Fibroblast of lung (primary cell): ENCODE measurements at places on chromosomes 4 and X. TPM values are rescaled to one million over a fixed set of nuclear protein-coding genes. Genes with fewer than 3 reads are reported as not detected.
A peak's percentile ranks its signal among the peaks of the same experiment; 100 is the strongest.

Gene EXOC1L
- total RNA-seq: not detected in 2 replicates

Gene FAM200B
- total RNA-seq: 20.5 and 22.6 TPM in 2 replicates

Gene IBSP
- total RNA-seq: not detected in 2 replicates

Gene XKRX
- total RNA-seq: under 0.01 and 0.17 TPM in 2 replicates

DNA sequence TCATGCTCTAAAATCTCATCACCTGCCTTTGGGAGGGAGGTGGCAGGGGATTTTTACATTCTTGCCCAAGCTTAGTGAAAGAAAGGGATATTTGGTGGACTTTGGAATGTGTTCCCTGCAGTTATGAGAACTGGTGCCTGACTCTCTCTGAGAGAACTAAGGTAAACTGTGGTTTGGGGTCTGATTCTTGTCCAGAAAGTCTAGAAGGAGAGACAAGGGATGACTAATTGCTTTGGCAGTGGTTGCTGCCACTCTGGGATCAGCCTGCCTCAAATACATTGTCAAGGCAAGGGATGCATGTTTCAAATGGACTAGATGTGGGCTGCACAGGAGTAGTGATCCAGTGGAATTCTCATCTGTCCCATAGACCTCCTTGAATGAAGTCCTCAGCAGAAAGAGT lies 115.2 kb downstream of the DDIT4L start:
- H3K4me3 ChIP-seq: no peak overlapping the region
- peak; percentile 68 for DNase-seq
- H3K27me3 ChIP-seq: no peaks in the 10 kb centered on the region
- no peaks in the 10 kb centered on the region for H3K36me3 ChIP-seq
- H3K4me1 ChIP-seq: no peaks in the 10 kb centered on the region

GRCh38 chrX:8345473-8345872 lies 119.2 kb upstream of the VCX3B start:
- H3K4me1 ChIP-seq: no peaks in the 10 kb centered on the region
- H3K27me3 ChIP-seq: no peaks in the 10 kb centered on the region
- no peak overlapping the region for H3K27ac ChIP-seq
- H3K4me3 ChIP-seq: no peak overlapping the region

GRCh38 chr4:46388857-46389256 lies 1.1 kb downstream of the GABRA2 start:
- no peaks in the 10 kb centered on the region for H3K4me1 ChIP-seq
- DNase-seq: no peak
- H3K27ac ChIP-seq: no peak overlapping the region
- no peak overlapping the region for H3K4me3 ChIP-seq

GRCh38 chr4:4386736-4387392 lies at the start of gene NSG1:
Gene NSG1, plus strand, starts transcription at chr4:4387102. Its CDS starts 528 bp downstream, at chr4:4387630.
- H3K36me3 ChIP-seq: no peaks in the 10 kb centered on the region
- peak within 1 kb of the TSS; percentile 41 for H3K4me3 ChIP-seq
- H3K4me1 ChIP-seq: no peaks in the 10 kb centered on the region
- peak; percentile 50 for DNase-seq

Gene GPR82
- total RNA-seq: not detected in 2 replicates

Gene RAB9B
- 0.50 and 0.77 TPM in 2 replicates for total RNA-seq

Gene PDE6B
- total RNA-seq: 2.1 and 2.8 TPM in 2 replicates

DNA sequence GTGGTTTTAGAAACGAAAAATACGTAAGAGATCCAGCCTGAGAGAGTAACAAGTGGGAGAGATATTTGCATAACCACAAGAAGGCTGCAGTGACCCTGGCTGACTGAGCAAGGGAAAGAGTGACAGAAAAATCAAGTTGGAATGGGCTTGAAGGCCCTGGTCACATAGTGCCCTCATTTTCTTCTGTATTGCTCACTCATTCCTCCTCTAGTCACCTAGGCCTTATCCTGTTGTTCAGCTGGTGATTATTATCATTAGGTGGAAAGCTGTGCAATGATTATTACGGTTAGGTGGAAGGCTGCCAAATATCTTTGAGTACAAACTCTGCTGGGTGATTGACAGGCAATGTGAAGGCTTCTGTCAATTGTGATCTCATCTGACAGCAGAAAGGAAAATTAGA lies 2384.1 kb downstream of the PCDH7 start:
- no peak overlapping the region for H3K27ac ChIP-seq
- no peaks in the 10 kb centered on the region for H3K27me3 ChIP-seq
- no peak for DNase-seq

- no peaks in the 10 kb centered on the region for H3K36me3 ChIP-seq
- no peak for DNase-seq
- H3K27ac ChIP-seq: no peak overlapping the region
- no peaks in the 10 kb centered on the region for H3K4me1 ChIP-seq
Observed at GRCh38 chr4:184833046-184833838, 7.5 kb upstream of the ACSL1 start.

GRCh38 chr4:120081726-120082125 lies 15.1 kb upstream of the MAD2L1 start:
- no peak overlapping the region for H3K27ac ChIP-seq
- no peaks in the 10 kb centered on the region for H3K4me1 ChIP-seq
- no peaks in the 10 kb centered on the region for H3K27me3 ChIP-seq
- no peak for DNase-seq
- no peaks in the 10 kb centered on the region for H3K36me3 ChIP-seq

Gene CSAG1
- not detected in 2 replicates for total RNA-seq

- H3K36me3 ChIP-seq: no peaks in the 10 kb centered on the region
- no peaks in the 10 kb centered on the region for H3K4me1 ChIP-seq
- H3K27me3 ChIP-seq: no peaks in the 10 kb centered on the region
- DNase-seq: no peak
- H3K4me3 ChIP-seq: no peak overlapping the region
Observed at GRCh38 chr4:173591760-173592159, 61.7 kb upstream of the HAND2 start.

Gene CFAP47
- not detected in 2 replicates for total RNA-seq

DNA sequence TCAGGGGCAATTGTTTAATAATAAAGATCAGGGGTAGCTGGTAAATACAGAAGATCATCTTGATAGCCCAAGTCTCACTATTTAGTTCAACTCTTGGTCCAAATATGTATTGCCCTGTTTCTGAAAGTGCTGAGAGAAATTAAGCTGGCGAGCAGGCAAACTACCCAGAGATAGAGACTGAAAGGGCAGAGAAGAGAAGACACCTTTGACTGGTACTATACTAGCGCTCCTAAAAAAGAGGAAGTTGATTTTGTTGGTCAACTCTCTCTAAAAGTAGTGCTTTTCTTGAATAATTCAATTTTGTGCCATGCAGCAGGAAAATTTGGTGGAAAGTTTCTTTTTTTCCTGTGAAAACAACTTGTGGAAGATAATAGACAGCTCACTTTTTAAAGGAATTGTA lies 64.0 kb downstream of the IGSF1 start:
- no peak for DNase-seq
- H3K36me3 ChIP-seq: no peaks in the 10 kb centered on the region
- no peaks in the 10 kb centered on the region for H3K4me1 ChIP-seq

DNA sequence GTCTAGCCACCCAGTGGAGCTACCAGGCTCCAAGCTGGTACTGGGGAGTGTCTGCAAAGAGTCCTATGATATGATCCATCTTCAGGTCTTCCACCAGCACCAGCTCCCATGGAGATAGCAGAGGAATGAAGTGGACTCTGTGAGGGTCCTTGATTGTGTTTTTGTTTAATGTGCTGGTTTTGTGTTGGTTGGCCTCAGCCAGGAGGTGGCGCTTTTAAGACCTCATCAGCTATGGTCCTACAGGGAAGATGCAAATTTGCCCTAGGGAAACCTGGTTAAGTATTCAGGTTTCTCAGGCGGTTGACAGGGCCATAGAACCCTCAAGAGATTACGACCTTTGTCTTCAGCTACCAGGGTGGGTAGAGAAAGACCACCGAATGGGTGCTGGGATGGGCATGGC lies 1141.1 kb downstream of the STIM2 start:
- no peaks in the 10 kb centered on the region for H3K36me3 ChIP-seq
- no peak for DNase-seq

Gene CFP
- total RNA-seq: under 0.01 and 0.17 TPM in 2 replicates

Gene MYOZ2
- total RNA-seq: 0.17 and 0.26 TPM in 2 replicates

DNA sequence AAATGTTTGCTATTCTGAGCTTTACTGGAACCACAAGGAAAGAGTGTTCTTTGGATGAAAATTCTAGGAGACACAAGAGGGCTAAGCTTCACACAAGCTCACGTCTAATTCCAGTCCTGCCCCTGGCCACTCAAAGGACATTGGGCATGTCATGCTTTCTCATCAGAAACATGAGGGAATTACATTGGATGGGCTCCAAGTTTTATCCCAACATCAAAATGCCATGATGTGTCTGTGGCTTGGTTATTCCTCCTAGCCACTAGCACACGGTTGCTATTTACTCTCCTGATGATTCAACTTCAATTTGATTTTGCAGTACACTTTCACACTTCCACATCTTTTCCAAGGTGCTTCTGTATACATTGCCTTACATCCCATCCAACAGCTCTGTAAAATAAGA lies 149.6 kb upstream of the FAM9B start:
- H3K36me3 ChIP-seq: no peaks in the 10 kb centered on the region
- no peaks in the 10 kb centered on the region for H3K4me1 ChIP-seq
- H3K4me3 ChIP-seq: no peak overlapping the region
- H3K27ac ChIP-seq: no peak overlapping the region

DNA sequence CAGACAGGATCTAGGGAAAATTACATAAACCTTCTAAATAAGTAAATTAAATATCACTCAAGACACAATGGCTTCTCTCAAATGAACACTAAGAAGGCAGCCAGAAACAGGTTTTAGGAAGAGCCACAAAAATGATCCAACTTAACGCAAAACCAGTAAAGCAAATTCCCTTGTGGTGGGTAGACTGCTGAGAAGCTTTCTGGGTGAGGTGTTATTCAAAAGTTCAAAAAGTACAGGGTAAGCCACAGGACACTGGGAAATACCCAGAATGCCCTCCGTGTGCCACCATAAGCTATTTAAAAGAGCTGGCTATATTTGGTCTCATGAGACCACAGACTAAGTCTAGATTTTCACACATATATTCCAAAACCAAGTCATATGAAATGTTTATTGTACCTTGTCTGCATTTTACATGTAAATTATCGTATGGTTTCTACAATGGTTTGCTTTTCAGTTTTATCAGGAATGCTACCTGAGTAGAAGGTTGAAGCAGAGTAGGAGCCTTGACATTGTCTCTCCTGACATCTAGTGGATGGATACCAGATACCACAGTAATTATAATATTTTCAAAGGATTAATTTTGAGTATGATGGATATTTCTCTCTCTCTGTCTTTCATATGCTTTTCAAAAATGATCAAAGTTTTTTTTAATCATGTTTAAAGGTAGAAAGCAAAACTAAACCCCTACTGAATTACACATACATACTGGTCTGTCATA lies 109.3 kb upstream of the KLHL13 start:
- H3K27ac ChIP-seq: no peak overlapping the region
- H3K4me1 ChIP-seq: peaks cover 3% of the 10 kb centered on the region
- H3K36me3 ChIP-seq: no peaks in the 10 kb centered on the region
- H3K27me3 ChIP-seq: no peaks in the 10 kb centered on the region
- no peak overlapping the region for H3K4me3 ChIP-seq

GRCh38 chr4:37662861-37663390 lies 23.2 kb downstream of the RELL1 start:
- DNase-seq: peak; percentile 56
- peaks cover 25% of the 10 kb centered on the region for H3K4me1 ChIP-seq
- H3K36me3 ChIP-seq: no peaks in the 10 kb centered on the region
- H3K4me3 ChIP-seq: no peak overlapping the region
- no peaks in the 10 kb centered on the region for H3K27me3 ChIP-seq

GRCh38 chr4:113248320-113248719 lies 198.9 kb downstream of the ANK2 start:
- H3K4me3 ChIP-seq: no peak overlapping the region
- no peak for DNase-seq
- H3K27ac ChIP-seq: no peak overlapping the region
- no peaks in the 10 kb centered on the region for H3K4me1 ChIP-seq
- no peaks in the 10 kb centered on the region for H3K27me3 ChIP-seq
- no peaks in the 10 kb centered on the region for H3K36me3 ChIP-seq

Gene CCNB3
- total RNA-seq: 0.51 and 0.83 TPM in 2 replicates

GRCh38 chr4:38094419-38094818 lies 134.2 kb downstream of the PTTG2 start:
- no peaks in the 10 kb centered on the region for H3K36me3 ChIP-seq
- DNase-seq: no peak
- peaks cover 2% of the 10 kb centered on the region for H3K4me1 ChIP-seq
- no peak overlapping the region for H3K4me3 ChIP-seq

DNA sequence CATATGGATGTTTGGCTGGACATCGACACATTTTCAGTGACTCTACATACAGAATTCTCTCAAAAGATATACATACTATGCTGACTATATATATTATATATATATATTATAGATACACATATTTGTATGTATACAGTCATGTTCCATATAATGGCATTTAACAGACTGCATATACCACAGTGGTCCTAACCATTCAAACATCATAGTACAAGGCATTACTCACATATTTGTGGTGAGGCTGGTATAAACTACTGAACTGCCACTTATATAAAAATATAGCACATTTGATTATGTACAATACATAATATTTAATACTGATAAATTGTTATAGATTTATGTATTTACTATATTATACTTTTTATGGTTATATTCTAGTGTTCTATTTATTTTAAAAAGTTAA lies 168.5 kb downstream of the IL15 start:
- no peak for DNase-seq
- H3K4me1 ChIP-seq: peaks cover 7% of the 10 kb centered on the region
- H3K36me3 ChIP-seq: no peaks in the 10 kb centered on the region
- no peak overlapping the region for H3K27ac ChIP-seq

DNA sequence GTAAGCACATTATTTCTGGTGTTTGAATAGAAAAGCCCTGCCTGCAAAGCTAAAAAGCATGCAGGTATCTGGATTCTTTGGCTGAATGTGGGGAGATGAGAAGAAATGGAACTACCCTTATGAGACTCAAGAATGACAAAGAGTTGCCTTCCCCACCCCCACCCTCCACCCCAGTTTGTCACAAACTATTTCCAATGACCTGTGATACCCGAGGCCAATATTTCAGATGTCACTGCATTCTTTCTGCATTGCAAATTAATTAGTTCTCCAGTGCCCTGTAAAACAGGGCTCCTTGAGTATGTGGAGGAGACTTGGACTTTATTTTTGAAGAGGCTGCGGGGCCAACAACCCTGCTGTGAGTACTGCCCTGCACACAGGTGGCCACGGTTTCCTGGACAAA lies 116.4 kb downstream of the ZNF827 start:
- H3K27ac ChIP-seq: no peak overlapping the region
- no peaks in the 10 kb centered on the region for H3K27me3 ChIP-seq
- no peak for DNase-seq
- no peaks in the 10 kb centered on the region for H3K36me3 ChIP-seq

DNA sequence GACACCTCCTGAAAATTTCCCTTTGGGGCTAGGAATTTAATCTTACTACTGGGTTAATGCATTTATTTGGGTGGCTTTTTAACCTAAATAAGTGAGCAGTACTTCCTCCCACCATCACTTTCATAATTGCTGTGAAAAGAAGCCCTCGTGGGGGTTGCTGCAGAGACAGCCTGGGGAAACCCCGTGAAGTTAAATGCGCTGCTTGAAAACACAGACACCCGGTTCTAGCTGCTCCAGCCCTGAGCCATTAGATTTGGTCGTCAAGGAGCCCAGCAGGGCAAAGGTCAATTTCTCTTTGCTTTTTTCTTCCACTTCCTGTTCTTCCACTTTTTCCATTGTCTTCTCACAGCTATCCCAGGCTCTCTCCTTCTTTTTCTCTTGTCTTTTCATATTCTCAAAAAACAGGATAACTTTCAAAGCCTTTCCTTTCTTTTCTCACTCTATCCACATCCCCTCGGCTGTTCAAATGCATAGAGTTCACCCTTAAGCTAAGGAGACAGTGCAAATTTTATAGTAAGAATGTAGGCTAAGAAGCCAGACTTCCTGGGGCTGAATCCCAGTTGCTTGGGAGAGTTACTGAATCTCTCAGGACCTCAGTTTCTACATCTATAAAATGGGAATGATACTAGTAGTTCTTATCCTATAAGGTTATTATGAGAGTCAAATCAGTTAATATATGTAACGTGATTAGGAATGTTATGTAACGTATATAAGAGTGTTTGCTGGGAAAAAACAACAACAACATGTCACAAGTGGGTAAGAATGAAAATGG lies 91.5 kb upstream of the ZNF827 start:
- no peak overlapping the region for H3K27ac ChIP-seq
- no peaks in the 10 kb centered on the region for H3K27me3 ChIP-seq
- DNase-seq: peak; percentile 8
- H3K36me3 ChIP-seq: no peaks in the 10 kb centered on the region
